Neural progenitor cell (in vitro differentiated cells): ENCODE measurements at places on chromosomes 6 and 20. TPM values are rescaled to one million over a fixed set of nuclear protein-coding genes. Genes with fewer than 3 reads are reported as not detected.

Gene SLC17A3
- total RNA-seq: not detected in 2 replicates

Gene HBS1L
- total RNA-seq: 149 and 215 TPM in 2 replicates

Gene MAS1
- total RNA-seq: not detected in 2 replicates

Gene EEF1A2
- 0.54 and 1.5 TPM in 2 replicates for total RNA-seq

Gene POPDC3
- total RNA-seq: 3.1 and 8.2 TPM in 2 replicates

Gene TCP1
- total RNA-seq: 264 and 334 TPM in 2 replicates

Gene RSPH9
- 0.47 and 1.4 TPM in 2 replicates for total RNA-seq

Gene NRN1
- 0.74 and 1.3 TPM in 2 replicates for total RNA-seq

Gene MRPL18
- total RNA-seq: 64.5 and 69.1 TPM in 2 replicates

Gene SAPCD1
- total RNA-seq: 10.1 and 11.9 TPM in 2 replicates
